Right cardiac atrium (tissue), 5 donors: ENCODE measurements at places on chromosomes 12 and 14. TPM values are rescaled to one million over a fixed set of nuclear protein-coding genes. Genes with fewer than 3 reads are reported as not detected.

GDF3 gene
- polyA plus RNA-seq, result 0.32 TPM

DPPA3 gene
- polyA plus RNA-seq, result not detected

APEX1 gene
- 75.8 TPM for polyA plus RNA-seq

ACOT6 gene
- not detected for polyA plus RNA-seq

VPS37B gene
- polyA plus RNA-seq, result 21.1 TPM

MAPK1IP1L gene
- 31.4 TPM for polyA plus RNA-seq

WNT5B gene
- polyA plus RNA-seq, result 1.7 TPM
